ENCODE measurements at places on chromosomes 12 and 14. TPM values are rescaled to one million over a fixed set of nuclear protein-coding genes. Genes with fewer than 3 reads are reported as not detected.

TAS2R14 gene
- 3.3 TPM for total RNA-seq

DNA sequence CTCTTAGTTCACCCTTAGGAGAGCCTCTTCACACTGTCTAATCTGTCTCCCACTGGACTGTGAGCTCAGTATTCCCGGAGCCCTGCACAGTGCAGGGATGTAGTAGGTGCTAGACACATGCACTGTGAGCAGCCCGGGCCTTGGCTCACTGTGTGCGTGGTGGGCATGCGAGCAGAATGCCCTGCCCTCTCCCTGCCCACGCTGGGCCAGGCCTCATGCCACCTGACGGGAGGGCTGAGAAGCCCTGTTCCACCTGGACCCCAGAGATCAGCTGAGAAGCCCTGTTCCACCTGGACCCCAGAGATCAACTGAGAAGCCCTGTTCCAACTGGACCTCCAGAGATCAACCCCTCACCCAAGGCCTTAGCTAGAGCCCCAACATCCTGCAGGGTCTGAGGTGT is 10.9 kb downstream of the RPS6KL1 start:
- H3K4me3 ChIP-seq: no peak overlapping the region
- no peaks in the 10 kb centered on the region for H3K27me3 ChIP-seq
- H3K36me3 ChIP-seq: no peaks in the 10 kb centered on the region
- H3K27ac ChIP-seq: no peak overlapping the region
- H3K4me1 ChIP-seq: peaks cover 12% of the 10 kb centered on the region

APOF gene
- not detected for total RNA-seq

DNA sequence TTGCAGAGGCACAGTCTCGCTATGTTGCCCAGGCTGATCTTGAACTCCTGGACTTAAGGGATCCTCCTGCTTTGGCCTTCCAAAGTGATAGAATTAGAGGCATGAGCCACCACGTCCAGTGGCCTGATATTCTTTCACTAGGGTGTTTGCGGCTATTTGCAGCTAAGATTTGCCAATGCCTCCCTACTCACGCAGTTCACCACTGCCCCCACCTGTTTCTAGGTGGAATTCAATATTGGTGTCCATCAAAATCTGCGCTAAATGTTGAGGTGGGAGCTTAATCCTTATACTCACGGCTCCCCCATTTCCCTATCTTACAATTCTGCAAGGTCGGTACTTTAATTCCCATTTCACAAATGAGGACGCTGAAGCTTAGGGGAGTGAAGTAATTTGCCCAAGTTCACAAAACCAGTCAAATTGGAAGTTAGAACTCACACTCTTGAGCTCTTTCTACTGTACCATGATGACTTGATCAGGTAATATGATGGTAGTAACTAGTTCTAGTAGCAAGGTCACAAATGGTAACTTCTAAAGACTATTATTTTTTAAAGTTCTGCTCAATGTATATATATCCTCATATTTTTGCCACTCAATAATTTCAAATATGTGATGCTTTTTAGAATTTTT is 22.1 kb upstream of the LRRC9 start:
- H3K4me3 ChIP-seq: no peak overlapping the region
- no peaks in the 10 kb centered on the region for H3K36me3 ChIP-seq
- DNase-seq: no peak
- H3K4me1 ChIP-seq: no peaks in the 10 kb centered on the region

B4GALNT1 gene
- 0.99 TPM for total RNA-seq

ARL6IP4 gene
- 324 TPM for total RNA-seq

DNA sequence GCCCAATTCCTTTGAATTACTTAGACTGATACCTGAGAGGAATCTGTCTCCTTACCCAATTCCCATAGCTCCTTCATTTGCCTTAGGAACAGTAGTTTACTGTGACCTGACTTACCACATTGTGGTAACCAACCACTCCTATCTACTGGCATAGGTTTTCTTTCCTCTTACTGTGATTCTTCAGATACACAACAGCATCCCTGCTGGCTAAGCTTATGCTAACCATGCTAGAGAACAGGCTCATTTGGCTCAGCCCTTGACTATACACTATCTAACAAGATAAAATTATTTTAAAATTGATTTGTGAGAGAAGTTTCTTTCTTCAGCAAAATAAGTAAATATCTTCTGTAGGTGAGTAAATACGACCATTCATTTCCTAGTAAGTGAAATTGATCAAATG is 320.4 kb upstream of the DDHD1 start:
- no peaks in the 10 kb centered on the region for H3K36me3 ChIP-seq
- H3K27me3 ChIP-seq: no peaks in the 10 kb centered on the region
- H3K4me1 ChIP-seq: peaks cover 15% of the 10 kb centered on the region

- no peaks in the 10 kb centered on the region for H3K27me3 ChIP-seq
- H3K27ac ChIP-seq: no peak overlapping the region
- no peaks in the 10 kb centered on the region for H3K4me1 ChIP-seq
- H3K4me3 ChIP-seq: no peak overlapping the region
Measured at GRCh38 chr12:117090816-117091711, 8.2 kb downstream of the TESC start.

PLCZ1 gene
- total RNA-seq: not detected

DNA sequence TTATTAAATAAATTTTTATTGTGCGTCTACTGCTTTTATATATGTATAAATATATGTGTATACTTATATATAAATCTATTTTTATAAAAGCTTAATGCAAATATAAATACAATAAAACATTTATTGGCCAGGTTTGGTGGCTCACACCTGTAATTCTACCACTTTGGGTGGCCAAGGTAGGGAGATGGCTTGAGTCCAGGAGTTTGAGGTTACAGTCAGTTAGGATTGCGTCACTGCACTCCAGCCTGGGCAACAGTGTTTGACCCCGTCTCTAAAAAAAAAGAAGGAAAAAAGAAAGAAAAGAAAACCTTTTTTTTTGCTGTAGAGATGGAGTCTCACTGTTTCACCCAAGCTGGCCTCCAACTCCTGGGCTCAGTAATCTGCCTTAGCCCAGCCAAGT is 20.9 kb downstream of the ACTR6 start:
- H3K4me1 ChIP-seq: no peaks in the 10 kb centered on the region
- DNase-seq: no peak
- no peak overlapping the region for H3K4me3 ChIP-seq

DNA sequence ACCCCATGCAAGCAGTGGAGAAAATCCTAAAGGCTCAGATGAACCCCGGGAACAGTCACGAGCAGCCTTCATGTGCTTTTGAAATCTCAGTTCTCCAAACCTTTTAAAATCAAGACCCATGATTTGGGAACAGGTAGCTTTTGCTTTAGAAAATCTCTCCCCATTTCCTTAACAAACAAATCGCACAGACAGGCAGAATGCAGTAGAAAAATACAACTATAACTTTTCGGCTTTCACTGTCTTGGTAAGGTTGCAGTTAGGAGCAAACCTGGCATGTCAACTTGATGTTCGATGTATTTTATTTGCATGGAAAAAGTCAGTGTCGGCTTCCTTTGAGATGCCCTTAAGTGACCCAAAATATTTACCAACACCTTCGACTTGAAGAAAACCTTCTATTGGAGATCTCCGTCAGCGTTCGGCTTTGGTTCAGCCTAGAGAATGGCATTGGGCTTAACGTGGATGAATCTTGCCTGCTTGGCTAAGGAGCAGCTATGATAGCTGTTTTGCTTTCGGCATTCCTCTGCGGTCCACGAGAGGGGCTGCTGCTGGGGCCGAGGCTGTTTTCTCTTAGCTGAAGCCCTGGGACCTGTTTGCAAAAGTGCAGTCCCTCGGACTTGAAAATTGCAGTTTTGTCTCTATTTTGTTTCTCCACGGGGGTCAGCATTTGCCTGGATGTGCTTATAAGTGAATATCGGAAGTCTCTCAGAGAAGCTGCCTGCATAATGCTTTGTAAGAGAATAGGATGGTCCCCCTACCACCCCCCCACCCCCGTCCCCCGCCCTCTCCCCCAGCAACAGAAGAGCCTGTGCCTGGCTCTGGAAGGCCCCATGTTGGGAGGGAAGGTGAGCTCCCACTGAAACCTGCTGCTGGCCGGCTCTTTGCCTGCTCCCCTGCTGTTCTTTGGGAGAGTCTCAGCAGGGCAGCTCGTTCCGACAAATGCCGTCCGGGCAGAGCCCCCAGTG is 122.8 kb downstream of the AACS start:
- H3K27ac ChIP-seq: no peak overlapping the region
- no peak overlapping the region for H3K4me3 ChIP-seq
- H3K4me1 ChIP-seq: peaks cover 25% of the 10 kb centered on the region

GRCh38 chr12:31574803-31575575 is 15.9 kb downstream of the DENND5B start:
- no peaks in the 10 kb centered on the region for H3K27me3 ChIP-seq
- H3K4me1 ChIP-seq: peaks cover 25% of the 10 kb centered on the region
- no peak for DNase-seq
- H3K36me3 ChIP-seq: no peaks in the 10 kb centered on the region
- no peak overlapping the region for H3K4me3 ChIP-seq
- H3K27ac ChIP-seq: no peak overlapping the region

DAO gene
- not detected for total RNA-seq

DNA sequence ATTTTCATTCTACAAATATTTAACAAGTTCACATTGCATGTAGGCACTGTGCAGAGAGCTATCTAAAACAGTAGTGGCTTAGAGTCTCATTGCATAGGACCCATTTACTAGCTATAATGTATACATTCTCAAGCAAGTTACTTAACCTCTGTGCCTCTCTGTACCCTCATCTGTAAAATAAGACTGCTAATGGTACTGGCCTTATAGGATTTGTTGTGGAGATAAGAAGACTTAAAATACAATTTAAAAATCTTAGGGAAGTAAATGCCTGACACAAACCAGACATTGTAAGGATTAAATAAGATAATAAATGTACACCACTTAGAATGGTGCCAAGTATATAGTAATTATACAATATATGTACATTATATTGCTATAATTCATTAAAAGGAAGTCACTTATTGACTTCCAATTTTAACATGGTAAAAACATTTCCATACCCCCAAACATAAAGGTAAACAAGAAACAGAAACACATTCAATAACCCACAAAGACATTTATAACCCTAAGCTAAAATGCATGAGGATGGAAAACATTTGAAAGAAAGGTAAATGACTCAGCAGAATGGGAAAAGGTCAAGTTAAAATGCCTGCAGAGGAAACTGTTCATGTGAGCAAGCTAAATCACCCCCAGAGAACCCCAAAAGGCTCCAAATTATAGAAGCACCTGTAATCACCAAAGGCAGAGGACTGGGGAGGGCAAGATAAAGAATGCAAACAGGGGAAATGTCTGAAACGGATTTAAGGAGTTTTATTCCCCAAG is 30.8 kb downstream of the RPS6KA5 start:
- no peak overlapping the region for H3K27ac ChIP-seq
- peaks cover 73% of the 10 kb centered on the region for H3K4me1 ChIP-seq
- no peak overlapping the region for H3K4me3 ChIP-seq

PA2G4 gene
- total RNA-seq: 114 TPM

DNA sequence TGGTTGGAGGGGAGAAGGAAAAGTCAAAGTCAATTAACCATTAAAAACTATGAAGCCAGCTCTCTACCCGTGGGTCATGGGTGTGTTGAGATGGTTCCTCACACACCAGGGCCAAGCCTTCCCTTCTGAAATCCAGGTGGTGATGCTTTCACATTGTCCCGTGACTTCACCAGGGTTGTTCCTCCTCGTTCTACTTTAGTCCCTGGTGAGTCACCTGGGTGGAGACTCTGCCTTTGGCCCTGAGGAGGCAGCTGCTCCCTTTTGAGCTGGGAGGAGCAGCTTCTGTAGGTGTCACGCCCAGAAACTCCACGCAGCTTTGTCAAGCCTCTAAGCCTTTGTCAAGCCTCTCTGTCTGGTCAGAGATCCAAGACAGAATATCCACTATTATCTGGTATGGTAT is 348.3 kb downstream of the BMP4 start:
- no peaks in the 10 kb centered on the region for H3K27me3 ChIP-seq
- H3K4me3 ChIP-seq: no peak overlapping the region
- no peaks in the 10 kb centered on the region for H3K4me1 ChIP-seq
- DNase-seq: no peak

C12orf54 gene
- total RNA-seq: not detected

DNA sequence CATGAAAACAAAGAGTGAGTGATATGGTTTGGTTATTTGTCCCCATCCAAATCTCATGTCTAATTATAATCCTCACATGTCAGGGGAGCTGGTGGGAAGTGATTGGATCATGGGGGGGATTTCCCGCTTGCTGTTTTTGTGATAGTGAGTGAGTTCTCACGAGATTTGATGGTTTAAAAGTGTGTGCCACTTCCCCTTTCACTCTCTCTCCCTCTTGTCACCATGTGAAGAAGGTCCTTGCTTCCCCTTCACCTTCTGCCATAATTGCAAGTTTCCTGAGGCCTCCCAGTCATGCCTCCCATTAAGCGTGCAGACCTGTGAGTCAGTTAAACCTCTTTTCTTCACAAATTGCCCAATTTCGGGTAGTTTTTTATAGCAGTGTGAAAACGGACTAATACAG is 2.1 kb upstream of the ATXN7L3B start:
- no peaks in the 10 kb centered on the region for H3K27me3 ChIP-seq
- H3K27ac ChIP-seq: no peak overlapping the region
- DNase-seq: no peak
- no peaks in the 10 kb centered on the region for H3K36me3 ChIP-seq
- H3K4me1 ChIP-seq: peaks cover 27% of the 10 kb centered on the region

PRB2 gene
- total RNA-seq: not detected

- DNase-seq: no peak
- peaks cover 8% of the 10 kb centered on the region for H3K4me1 ChIP-seq
- H3K36me3 ChIP-seq: no peaks in the 10 kb centered on the region
- no peak overlapping the region for H3K4me3 ChIP-seq
Measured at GRCh38 chr14:34336501-34336900, 125.5 kb downstream of the SPTSSA start.

MFAP5 gene
- total RNA-seq: 33.3 TPM

DNA sequence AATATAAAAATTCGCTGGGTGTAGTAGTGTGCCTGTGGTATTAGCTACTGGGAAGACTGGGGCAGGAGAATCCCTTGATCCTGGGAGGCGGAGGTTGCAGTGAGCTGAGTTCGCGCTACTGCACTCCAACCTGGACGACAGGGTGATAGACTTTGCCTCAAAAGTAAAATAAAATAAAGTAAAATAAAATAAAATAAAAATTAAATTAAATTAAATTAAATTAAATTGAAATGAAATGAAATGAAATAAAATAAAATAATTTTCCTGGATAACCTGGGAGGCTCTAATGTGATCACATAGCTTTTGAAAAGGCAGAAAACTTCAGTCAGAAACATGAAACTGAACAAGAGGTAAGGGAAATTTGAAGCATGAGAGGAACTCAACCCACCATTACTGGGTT is 818.4 kb upstream of the ATXN7L3B start:
- H3K27ac ChIP-seq: no peak overlapping the region
- no peak for DNase-seq
- H3K36me3 ChIP-seq: no peaks in the 10 kb centered on the region

ACAD10 gene
- total RNA-seq: 23.5 TPM
